Brain (organoid and tissue), 16 donors: ENCODE measurements at places on chromosomes 6 and 20.

DNA sequence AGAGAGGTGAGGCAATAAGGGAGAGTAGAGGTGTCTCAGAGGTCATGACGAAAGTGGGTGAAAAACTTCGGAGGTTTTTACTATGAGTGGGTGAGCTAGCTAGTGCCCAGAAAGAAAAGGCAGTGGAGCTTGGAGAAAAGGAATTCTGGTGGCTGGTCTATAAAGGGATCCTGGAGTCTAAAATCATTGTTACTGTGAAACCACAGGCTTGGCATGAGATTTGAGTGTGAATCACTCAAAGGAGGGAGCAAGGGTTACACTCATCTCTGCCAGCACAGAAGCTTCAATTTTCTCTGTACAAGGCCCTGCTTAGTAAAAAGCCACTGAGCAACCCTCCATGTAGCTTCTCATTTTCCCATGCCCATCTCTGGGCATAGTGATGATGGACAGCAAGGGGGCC, 47.5 kb downstream of the CD83 start:
- DNase-seq = no peak

GRCh38 chr6:156587071-156587470, 190.1 kb upstream of the ARID1B start:
- no peak for DNase-seq

DNA sequence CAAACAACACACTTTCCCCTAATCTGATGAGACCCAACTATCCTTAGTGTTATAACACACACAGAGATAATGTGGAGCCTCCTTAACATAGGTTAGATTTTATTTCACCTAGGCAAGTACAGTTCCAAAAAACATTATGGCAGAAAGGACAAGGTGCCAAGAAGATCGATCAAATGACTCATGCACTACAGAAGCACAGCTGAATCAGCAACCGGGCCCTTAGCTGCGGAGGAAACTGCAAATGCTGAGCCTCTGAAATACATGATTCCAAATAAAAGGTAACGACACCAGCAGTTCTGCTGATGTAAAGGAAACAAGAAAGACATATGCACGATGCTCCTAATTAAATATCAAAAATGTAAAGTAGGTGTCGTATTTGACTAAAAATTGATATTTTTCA, 19.9 kb upstream of the MUC21 start:
- no peak for DNase-seq

- DNase-seq = no peak
These were observed 100.0 kb downstream of the CRYBG1 start for GRCh38 chr6:106460481-106460880.

DNA sequence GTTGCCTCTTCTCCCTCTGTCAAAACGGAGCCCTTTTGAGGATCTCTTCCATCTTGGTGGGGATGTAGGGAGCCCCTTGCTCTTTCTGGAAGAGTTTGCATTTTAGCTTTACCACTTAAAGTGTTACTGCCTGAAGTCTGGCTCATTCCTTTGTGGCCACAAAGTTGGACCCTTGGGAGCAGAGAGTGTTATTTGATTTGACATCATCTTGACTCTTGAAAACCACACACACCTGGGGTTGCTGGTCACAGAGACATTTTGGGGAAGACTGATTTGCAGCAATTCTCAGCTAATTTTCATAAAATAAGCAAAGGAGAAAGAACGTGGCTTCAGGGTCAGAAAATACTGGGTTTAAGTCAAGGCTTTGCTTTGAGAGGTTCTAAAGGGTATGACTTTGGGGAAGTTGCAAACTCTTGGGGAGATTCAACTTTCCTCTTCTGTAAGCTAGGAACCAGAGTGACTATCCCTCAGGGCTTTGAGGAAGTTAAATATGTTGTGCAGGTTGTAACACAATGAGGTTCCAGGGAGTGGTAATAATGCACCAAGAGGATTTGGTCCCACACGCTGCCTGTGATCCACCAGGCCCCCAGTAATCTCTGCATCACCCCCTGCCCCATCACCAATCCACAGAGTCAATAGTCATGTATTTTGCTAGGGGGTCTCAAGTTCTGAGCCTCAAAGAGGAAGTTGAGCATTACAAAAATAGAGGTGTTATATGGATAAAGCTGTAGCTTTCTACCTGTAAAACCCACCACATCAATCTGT, 141.6 kb upstream of the SLC24A3 start:
- no peak for DNase-seq

GRCh38 chr6:152356662-152357061, 280.5 kb downstream of the SYNE1 start:
- peak; percentile 28 for DNase-seq

DNA sequence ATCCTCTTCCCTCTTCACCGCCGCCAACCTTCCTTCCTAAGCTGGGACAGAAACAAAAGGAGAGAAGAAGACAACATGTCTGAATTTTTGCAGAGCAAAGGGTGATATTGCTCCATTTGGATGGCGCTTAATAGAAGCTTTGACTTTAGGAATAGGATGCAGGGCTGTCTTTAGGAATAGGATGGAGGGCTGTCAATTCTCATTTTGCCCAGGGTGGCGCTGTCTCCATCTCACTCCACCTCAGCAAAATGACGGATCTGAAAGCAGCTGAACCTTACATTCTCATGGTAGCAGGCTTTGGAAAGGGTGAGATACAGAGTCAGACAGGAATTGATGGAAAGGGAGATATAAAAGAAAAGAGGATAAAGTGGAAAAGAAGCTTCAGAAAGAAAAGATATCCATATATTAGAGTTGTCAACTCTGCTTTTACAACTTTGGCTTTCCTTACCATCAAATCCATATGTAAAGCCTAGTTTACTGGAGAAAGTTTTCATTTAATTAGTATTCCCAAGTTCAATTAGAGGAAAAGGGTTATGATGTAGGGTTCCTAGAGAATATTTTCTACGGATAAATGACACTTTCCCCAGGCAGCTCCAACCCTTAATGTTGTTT, 2.4 kb downstream of the MTCL3 start:
- peak; percentile 94 for DNase-seq

GRCh38 chr6:169827290-169827717, 75.9 kb downstream of the ERMARD start:
- no peak for DNase-seq

GRCh38 chr20:4134861-4135379, 119.6 kb upstream of the RNF24 start:
- DNase-seq = no peak

- DNase-seq = no peak
These were observed 5.1 kb downstream of the RPL10A start for GRCh38 chr6:35473075-35473849.

GRCh38 chr6:28134015-28134414, 7.7 kb upstream of the ZKSCAN8 start:
- DNase-seq = peak; percentile 47

DNA sequence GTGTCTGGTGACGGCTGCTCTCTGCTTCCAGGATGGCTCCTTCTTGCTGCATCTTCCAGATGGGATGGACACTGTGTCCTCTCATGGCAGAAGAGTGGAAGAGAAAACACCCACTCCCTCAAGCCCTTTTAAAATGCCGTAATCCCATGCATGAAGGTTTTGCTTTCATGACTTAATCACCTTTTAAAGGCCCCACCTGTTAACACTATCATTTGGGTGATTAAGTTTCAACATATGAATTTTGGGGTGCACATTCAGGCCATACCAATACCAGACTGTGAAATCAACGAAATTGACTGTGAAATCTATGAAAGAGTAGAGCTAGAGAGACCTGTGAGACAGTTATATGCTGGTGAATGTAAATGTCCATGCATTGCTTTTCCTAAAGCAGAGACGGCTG, 374.3 kb upstream of the CHD6 start:
- no peak for DNase-seq

DNA sequence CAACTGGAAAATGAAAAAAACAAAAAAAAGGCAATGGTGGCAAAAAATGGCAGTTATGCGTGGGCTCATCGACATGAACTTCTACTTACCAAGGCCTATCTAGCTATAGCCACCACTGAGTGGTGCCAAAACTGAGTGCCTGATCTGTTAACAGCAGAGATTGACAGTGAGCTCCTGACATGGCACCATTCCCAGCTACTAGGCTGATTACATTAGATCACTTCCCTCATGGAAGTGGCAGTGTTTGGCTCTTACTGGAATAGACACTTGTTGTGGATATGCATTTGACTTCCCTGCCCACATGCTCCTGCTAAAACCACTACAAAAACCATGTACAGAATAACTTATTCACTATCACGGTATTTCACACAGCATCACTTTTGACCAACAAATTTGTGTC, 216.1 kb upstream of the SGK1 start:
- no peak for DNase-seq

DNA sequence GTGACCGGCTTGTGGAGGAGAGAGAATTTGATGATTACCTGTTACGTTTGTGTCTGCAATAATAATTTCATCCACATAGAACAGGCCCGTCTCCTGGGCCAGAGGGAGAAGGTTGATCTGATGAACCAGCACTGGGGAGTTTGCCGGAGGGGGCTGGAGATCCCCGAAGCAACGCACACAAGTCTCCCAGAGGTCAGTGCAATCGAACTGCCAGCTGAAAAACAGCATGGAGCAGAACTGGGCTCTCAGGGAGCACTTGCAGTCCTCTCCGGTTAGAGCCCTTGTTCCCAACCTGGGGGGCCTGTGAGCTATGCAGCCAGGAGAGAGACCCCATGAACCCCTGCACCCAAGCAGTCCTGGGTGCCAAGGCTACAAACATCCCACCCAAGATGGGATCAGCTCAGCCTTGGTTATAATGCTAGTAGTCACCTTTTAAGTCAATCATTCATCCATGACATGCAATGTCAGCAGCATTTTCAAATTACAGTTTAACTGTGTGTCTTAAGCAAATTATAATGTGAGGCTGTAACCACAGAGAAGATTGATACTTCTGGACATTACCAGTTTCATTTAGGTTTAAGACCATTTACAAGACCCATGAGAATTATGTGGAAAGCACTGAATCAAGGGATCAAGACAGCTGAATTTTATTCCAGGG, 34.2 kb downstream of the PKHD1 start:
- DNase-seq = no peak

GRCh38 chr20:32019156-32019510, 8.9 kb downstream of the CCM2L start:
- DNase-seq = no peak

- no peak for DNase-seq
These were observed 33.9 kb downstream of the STXBP5 start for GRCh38 chr6:147238164-147238563.

- DNase-seq = no peak
These were observed 815.7 kb downstream of the QKI start for GRCh38 chr6:164230259-164230658.

- no peak for DNase-seq
These were observed 202.4 kb downstream of the LMBRD1 start for GRCh38 chr6:69594405-69594804.

GRCh38 chr20:36114707-36115106, 39.8 kb upstream of the EPB41L1 start:
- no peak for DNase-seq

GRCh38 chr6:156344491-156344890, 432.7 kb upstream of the ARID1B start:
- DNase-seq = no peak

- no peak for DNase-seq
These were observed 32.8 kb downstream of the GFOD1 start for GRCh38 chr6:13454286-13455221.

GRCh38 chr6:39313526-39314272, 520 bp downstream of the KCNK17 start:
- DNase-seq = peak; percentile 27

DNA sequence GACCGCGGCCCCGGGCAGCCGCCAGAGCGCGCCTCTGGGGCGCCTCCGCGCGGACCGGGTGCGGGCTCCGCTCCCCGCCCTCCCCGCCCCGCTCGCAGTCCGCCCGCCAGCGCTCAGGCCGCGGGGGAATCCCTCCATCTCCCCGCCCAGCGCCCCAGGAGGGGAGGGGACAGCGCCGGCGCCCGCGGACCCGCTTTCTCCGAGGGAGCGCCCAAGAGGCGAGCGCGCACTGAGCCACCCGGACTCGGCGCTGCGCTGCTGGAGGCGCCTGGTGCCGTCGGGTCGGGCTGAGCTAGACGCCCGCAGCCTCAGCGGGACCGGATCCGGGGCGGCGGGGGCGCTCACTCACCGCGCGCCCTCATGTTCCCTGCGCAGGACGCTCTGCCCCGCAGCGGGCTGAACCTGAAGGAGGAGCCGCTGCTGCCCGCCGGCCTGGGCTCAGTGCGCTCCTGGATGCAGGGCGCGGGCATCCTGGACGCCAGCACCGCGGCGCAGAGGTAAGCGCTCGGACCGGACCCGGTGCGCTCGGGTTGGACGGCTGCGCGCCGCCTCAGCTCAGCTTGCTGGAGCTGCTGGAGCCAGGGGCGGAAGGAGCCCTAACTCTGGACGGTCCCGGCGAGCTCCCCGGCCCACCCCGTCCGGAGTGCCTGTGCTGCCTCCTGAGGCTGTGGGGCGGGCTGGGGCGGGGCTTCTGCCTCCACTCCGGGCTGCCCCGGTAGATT, 867 bp downstream of the EBF4 start:
- peak; percentile 60 for DNase-seq

DNA sequence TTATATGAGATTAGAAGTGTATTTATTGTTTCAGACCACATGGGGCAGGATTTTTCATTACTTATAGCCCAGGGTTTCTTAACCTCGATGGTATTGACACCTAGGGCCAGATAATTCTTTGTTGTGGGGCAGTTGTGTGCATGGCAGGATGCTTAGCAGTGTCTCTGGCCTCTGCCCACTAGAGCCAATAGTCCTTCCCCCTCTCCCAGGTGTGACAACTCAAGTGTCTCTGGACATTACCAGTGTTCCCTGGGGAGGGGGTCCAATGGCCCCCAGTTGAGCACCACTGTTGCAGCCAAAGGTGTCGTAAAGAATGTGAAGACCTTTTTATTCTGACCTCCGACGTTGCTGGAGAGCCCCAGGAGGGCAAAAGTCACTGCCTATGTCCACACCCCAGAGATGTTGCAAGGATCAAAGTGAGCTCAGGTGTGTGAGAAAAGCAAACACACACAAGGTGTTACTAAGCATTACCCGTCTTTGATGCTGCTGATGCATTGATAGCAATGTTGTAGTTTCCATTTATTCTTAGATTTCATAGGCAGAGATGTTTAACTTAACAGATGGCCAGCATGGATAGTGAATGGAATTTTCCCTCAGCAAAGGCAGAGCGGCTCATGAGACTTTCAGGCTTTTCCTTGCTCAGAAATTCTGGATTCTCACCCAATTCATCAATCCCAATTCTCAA, 22.2 kb downstream of the BANF2 start:
- no peak for DNase-seq
